GM06990 (cell line): ENCODE measurements at places on chromosomes 3 and 15.

GRCh38 chr15:25652704-25653103 is 210.4 kb downstream of the ATP10A start:
- DNase-seq, result no peak

GRCh38 chr3:11588755-11589154 is 55.0 kb downstream of the VGLL4 start:
- no peak for DNase-seq

DNA sequence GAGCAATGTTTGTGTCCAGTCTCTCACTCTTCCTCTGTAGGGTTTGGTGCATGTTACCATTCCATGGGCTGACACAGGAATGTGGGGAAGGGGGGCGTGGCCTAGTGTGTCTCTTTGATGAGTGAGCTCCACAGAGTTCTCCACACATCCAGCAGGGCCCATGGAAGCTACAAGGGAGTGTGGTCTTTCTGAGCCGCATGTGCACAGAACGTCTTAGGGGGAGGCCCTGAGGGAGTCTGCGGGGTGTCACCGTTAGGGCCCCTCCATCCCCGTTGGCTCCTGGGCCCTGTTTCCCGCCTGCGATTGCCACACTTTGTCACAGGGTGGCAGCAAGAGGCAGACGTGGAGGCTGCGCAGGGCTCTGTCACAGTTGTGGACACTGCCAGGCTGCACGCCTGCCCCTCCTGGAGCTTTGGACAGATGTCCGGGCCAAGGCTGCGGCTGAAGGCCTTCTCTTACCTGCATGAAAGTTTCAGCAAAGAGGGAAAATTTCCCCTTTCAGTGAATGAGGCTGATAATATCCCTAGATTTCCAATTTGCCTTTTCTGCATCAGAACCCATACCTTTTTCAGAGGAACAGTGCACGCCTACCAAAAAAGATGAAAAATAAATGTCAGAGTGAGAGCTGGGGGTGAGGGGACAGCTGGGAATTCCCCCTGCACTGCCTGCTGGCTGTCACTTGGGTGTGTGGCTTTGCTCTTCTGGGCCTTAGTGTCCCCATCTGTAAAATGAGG is 24.3 kb downstream of the CACNA2D3 start:
- DNase-seq, result peak; percentile 17

- DNase-seq, result no peak
Observed at GRCh38 chr3:170247875-170248274, 25.7 kb downstream of the PRKCI start.
